Bronchial epithelial cell (primary cell): ENCODE measurements at places on chromosomes 13 and 19. TPM values are rescaled to one million over a fixed set of nuclear protein-coding genes. Genes with fewer than 3 reads are reported as not detected.
A peak's percentile ranks its signal among the peaks of the same experiment; 100 is the strongest.

GRCh38 chr19:5287066-5287465 is 53.5 kb downstream of the PTPRS start:
- DNase-seq = no peak

- no peak for DNase-seq
These were observed 87.1 kb downstream of the ZNF486 start for GRCh38 chr19:20254121-20254520.

DNA sequence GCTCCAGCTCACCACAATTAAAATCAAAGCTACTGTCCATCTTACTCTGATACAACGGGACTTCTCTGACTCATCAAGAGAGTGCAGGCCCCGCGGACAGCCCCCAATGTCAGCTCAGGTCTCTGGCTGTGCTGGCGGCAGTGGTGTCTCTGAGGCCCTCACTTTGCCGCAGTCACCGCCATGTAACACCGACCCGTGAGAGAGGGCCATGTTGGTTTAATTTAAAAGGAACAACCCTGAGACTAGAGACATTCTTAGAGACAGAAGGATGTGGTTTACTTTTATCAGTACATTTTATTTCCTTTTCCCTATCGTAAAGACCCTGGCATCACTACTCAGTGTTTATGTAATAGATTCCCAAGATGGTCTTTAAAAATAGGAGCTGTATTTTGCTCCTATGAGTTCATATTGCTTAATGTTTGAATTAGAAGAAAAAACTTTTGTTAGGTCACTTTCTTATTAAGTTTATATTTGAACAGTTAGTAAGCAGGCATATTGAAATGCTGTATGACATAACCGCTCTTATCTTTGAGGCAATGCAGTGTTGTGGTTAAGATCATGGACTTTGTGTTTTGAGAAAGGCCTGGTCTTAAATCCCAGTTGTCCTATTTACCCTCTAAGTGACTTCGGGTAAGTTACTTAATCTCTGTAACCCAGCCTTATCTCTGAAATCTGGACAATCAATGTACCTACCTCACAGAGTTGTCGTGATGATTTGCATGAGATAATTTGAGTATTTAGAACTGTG is 23.4 kb downstream of the DGKH start:
- no peak for DNase-seq

The SYT3 gene
- not detected in 2 replicates for total RNA-seq

DNA sequence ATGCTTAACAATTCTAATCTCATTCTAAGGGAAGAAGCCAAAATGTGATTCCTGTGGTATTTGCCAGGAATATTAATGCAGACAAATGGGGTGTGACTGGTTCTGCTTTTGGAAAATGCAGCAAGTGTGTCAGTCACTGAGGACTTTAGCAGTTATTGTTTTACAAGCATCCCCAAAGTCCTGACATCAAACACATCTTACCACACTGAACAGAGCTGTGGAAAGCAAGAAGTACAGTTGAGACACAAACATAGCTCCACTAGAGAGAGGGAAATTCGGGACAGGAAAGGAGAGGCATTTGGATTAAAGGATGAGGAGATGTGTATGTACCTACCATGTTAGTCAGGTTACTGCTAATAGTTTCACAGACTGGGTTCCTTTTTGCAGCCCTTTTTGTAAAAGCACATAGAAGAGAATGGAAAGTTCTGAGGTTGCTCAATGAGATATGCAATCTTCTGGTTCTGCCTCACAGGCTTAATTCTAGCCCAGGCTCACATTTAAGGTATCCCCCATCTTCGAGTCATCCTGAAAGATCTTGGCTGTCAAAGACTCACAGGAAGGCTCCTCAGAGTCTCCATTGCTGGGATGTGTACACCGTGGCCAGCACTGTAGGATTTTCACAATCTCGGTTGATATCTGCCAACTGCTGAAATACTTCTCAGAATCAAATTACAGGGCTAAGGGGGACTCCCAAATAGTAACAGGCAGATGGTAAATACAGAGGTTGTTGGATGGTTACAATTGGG is 316.6 kb downstream of the DNAJC15 start:
- no peak for DNase-seq

The EHD2 gene
- 53.4 and 67.5 TPM in 2 replicates for total RNA-seq

- DNase-seq = peak; percentile 37
These were observed 71.2 kb upstream of the GTF3A start for GRCh38 chr13:27353166-27353583.

The ZNF709 gene
- total RNA-seq = 0.26 and 0.64 TPM in 2 replicates

DNA sequence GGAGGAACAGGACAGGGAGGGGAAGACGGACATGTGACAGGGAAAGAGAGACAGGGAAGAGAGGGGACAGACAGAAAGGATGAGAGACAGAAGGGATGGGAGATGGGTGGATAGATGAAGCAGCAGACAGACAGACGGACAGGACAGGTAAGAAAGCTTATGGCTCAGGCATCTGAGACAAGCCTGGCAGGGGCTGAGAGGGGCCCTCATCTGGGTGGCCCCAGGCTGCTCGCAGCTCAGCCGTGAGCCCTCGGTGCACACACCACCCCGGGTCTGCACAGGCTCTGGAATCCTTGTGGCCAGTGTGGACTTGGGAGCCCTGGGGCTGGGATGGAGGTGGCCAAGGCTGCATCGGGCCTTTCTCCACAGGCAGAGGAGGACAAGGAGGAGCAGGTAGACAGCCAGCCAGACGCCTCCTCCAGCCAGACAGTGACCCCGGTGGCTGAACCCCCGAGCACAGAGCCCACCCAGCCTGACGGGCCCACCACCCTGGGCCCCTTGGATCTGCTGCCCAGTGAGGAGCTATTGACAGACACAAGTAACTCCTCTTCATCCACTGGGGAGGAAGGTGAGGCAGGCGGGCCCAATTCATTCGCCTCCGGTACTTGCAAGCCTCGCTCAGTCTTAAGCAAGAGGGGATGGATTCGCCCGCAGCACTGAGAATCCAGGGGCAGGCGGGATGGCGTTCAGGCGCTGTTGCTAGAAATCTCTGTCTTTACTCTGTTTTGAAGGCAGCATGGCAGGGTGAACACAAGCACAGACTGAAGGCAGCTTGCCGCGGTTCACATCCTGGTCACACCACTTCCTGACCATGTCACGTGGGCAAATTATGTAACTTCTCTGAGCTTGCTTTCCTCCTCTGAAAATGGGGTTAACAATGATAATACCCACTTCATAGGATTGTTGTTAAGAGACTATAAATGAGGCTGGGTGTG is 14.0 kb downstream of the GRAMD1A start:
- DNase-seq = no peak

The TMEM86B gene
- total RNA-seq = 0.53 and 1.4 TPM in 2 replicates

The LILRA1 gene
- total RNA-seq = not detected in 2 replicates

The VAV1 gene
- total RNA-seq = 0.51 and 0.53 TPM in 2 replicates
